ENCODE measurements at places on chromosomes 5 and 9.

GRCh38 chr5:154714266-154714986, 40.8 kb upstream of the LARP1 start:
- DNase-seq = no peak

- no peak for DNase-seq
Observed at GRCh38 chr5:170404398-170404797, 15.2 kb upstream of the KCNMB1 start.

DNA sequence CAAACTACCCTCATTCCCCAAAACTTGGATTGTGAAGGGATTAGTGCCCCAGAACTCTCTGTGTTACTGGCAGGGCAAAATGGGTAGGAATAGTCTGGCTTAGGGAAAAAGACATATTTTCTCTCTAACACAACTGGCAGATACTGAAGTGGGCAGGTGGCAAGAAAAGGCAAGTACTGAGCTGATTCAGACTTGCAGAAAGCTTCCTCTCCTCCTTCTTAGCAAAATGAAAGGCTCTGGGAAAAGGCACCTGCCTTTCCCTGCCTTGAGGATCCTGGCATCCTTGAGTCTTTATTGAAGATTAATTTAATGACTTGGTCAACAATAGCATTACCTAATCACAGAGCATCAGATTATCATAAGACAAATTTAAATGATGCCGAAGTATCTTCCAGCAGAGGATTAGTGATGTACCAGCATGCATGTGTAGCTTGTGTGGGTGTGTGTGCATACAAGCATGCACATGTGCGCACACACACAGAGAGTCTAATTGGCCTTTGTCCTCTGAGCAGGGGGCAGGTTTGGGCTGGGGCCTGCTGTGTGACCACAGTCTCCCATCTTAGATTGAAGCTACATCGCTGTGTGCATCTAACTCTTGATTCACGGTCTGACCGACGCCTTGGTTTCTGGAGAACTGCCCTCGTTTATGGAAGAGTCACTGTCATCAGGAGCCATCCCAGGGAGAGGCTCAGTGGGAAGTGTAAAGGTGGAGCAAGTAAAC, 294.8 kb downstream of the AOPEP start:
- DNase-seq = no peak

DNA sequence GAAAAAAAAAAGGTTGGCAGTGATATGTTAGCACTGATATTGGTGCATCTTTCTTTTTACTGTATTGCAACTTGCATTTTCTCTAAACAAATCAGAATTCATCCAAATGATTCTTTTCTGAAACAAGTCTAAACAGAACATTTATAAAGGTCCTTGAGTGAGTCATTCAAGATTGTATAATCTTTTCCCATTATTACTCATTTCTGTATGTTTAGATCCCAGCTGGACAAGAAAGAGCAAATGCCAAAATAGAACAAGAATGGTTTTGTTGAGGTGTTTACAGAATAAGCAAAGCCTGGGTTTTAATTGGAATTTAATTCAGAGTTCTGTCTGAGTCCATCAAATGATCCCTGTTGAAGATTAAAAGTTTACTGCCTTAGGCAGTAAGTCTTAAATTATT, 112.3 kb downstream of the VCAN start:
- DNase-seq = no peak

GRCh38 chr5:23626961-23627360, 119.6 kb downstream of the PRDM9 start:
- no peak for DNase-seq

DNA sequence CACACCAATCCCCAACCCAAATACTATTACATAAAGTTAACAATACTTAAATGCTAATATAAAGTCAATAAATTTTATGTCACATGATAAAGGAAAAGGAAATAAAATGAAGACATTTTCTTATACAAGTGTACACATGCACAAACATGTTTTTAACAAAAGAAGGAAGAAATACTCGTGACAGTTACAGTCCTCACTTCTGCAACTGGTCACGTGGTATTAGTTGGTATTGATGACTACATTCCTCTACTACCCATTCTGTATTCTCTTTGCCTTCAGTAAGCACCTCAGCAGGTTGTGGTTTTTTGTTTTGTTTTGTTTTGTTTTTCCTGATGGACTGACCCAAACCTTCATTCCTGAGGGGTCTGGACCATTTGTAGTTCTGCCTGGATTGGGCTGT, 176.9 kb upstream of the CCNH start:
- no peak for DNase-seq
